ENCODE measurements at places on chromosomes 2 and 18. TPM values are rescaled to one million over a fixed set of nuclear protein-coding genes. Genes with fewer than 3 reads are reported as not detected.

DNA sequence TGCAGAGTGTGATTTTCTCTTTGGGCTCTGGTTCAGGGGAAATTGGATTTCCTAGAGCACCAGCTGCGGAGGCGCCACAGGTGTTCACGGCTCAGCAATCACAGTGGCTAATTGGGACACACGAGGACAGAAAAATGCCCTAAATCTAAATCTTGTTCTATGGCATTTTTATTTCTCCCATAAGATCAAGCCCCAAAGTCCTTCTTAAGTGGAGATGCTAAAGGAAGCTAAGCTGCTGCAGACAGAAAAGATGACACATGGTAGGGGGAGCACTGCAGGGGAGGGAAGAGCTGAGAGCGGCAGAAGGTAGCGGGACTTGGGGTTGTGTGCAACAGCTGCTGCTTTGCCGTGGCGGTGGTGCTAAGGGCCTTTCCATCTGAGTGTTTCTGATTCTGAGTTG, 280.6 kb downstream of the MYT1L start:
- no peak for DNase-seq
- no peak overlapping the region for H3K4me3 ChIP-seq
- no peaks in the 10 kb centered on the region for H3K27me3 ChIP-seq
- no peaks in the 10 kb centered on the region for H3K36me3 ChIP-seq

GRCh38 chr2:8679827-8680731, 1.8 kb upstream of the ID2 start:
- H3K27ac ChIP-seq: peak overlapping the region; percentile 71
- no peaks in the 10 kb centered on the region for H3K36me3 ChIP-seq
- no peak for DNase-seq
- 0 out of 2 replicates have a peak overlapping the region, but pooled peaks have one; percentile 72 for H3K4me3 ChIP-seq

DNA sequence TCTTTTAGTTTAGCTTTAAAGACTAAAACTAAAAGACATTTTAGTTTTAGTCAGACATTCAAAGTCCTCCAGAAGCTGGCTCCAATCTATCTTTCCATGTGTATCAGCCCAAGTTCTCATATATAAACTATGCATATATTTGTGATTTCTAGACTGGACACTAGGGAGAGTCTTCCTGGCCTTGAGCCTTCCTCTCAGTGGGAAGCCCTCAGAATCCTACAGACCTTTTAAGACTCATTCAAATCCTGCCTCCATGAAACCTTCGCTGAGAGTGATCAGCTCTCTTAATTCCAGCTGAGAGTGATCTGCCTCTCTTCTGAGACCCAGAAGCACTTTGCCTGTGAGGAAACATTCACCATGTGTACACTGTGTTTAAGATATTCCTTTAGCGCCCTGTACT, 452.7 kb downstream of the TGIF1 start:
- no peak for DNase-seq
- H3K27me3 ChIP-seq: no peaks in the 10 kb centered on the region
- no peaks in the 10 kb centered on the region for H3K36me3 ChIP-seq

DNA sequence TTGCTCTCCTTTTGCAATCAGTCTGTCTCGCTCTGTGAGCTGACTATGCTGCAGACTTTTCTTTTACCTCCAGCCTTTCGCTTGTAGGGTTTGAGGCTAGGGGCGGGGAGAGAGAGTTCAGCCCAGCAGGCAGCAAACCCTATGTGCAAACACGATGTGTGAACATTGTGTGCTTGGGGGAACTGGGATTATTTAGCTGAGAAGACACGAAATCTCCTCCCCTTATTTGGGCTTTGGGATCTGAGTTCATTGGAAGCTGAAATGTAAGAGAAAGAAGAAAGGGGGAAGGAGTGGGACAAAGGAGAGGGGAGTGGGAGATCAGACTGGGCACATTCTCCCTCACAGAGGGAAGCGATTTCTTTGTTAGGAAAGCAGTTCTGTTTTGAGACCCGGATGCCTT, 189.6 kb upstream of the TNP1 start:
- no peak overlapping the region for H3K27ac ChIP-seq
- no peaks in the 10 kb centered on the region for H3K27me3 ChIP-seq
- H3K36me3 ChIP-seq: no peaks in the 10 kb centered on the region
- no peak for DNase-seq

The BOLL gene
- not detected for polyA plus RNA-seq

GRCh38 chr18:5606951-5607350, 63.2 kb upstream of the EPB41L3 start:
- H3K27ac ChIP-seq: no peak overlapping the region
- H3K4me1 ChIP-seq: no peaks in the 10 kb centered on the region
- H3K4me3 ChIP-seq: no peak overlapping the region
- no peaks in the 10 kb centered on the region for H3K27me3 ChIP-seq

The KIAA2012 gene
- not detected for polyA plus RNA-seq

GRCh38 chr2:4931721-4932365, 760.3 kb upstream of the SOX11 start:
- H3K4me1 ChIP-seq: no peaks in the 10 kb centered on the region
- no peak overlapping the region for H3K4me3 ChIP-seq
- DNase-seq: no peak

GRCh38 chr2:152874955-152875354, 156.5 kb downstream of the ARL6IP6 start:
- no peaks in the 10 kb centered on the region for H3K36me3 ChIP-seq
- no peak overlapping the region for H3K4me3 ChIP-seq
- no peak overlapping the region for H3K27ac ChIP-seq

DNA sequence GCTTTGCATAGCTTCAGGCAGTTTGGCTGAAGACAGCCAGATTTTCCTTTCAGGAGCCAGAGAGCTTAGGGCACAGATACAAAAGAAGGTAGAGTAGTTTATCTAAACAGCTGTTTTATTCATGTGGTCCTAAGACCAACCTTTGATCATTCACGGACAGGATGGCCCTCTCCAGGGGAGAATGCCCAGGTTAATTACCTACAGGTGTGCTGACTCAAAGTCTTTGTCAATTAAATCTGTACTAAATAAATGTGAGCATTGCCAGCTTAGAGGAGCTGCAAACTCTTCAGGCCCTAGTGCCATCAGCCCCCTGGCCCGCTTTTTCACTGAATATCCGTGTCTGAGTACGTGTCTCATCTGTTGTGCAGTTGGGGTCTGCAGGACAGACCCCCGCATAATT, 554.7 kb downstream of the NUP35 start:
- no peak overlapping the region for H3K27ac ChIP-seq
- H3K27me3 ChIP-seq: no peaks in the 10 kb centered on the region
- H3K36me3 ChIP-seq: no peaks in the 10 kb centered on the region
- H3K4me1 ChIP-seq: no peaks in the 10 kb centered on the region
- no peak overlapping the region for H3K4me3 ChIP-seq

- H3K27ac ChIP-seq: no peak overlapping the region
- no peak for DNase-seq
- H3K4me3 ChIP-seq: no peak overlapping the region
Measured at GRCh38 chr18:59718464-59719157, 21.4 kb upstream of the CCBE1 start.

- no peaks in the 10 kb centered on the region for H3K4me1 ChIP-seq
- no peak overlapping the region for H3K27ac ChIP-seq
- DNase-seq: no peak
- no peaks in the 10 kb centered on the region for H3K36me3 ChIP-seq
Measured at GRCh38 chr2:187991389-187991788, 300.3 kb upstream of the GULP1 start.

The ANXA4 gene
- 74.2 TPM for polyA plus RNA-seq

DNA sequence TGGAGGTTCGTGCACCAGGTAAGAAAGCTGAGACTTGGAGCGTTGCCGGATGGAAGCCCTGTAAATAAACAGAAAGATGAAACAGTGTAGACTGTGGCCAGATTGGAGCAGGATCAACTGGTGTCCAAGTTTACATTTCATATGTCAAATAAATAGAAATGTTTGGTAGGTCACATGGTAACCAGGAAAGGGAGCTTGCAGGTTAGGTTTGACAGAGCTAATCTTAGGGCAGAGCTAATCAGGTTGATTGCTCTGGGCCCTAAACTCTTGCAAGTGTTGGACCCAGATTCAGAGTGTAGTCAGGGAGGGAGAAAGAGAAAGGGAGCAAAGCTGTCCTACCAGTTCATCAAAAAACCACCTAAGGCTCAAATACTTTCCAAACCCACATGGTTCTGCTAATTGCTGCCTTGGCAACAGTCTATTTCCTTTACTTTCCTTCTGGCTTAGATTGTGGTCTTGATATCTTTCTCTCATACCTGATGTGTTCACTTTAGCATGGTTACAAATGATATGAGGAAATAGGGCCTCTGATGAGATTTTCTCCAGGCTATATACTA, 63.2 kb downstream of the G6PC2 start:
- H3K27me3 ChIP-seq: no peaks in the 10 kb centered on the region
- H3K36me3 ChIP-seq: no peaks in the 10 kb centered on the region

Measured in GM12878 (cell line).